Right renal cortex interstitium (tissue), 3 donors: ENCODE measurements at places on chromosomes 5 and 9. TPM values are rescaled to one million over a fixed set of nuclear protein-coding genes. Genes with fewer than 3 reads are reported as not detected.

The FUT7 gene
- polyA plus RNA-seq: not detected

The ST6GALNAC4 gene
- polyA plus RNA-seq: 10.6 TPM

The ANKRD33B gene
- polyA plus RNA-seq: 1.7 TPM

The AK8 gene
- 3.2 TPM for polyA plus RNA-seq

The POLK gene
- 29.8 TPM for polyA plus RNA-seq

The PKD2L2 gene
- polyA plus RNA-seq: 0.26 TPM

The PAPPA gene
- 4.0 TPM for polyA plus RNA-seq

DNA sequence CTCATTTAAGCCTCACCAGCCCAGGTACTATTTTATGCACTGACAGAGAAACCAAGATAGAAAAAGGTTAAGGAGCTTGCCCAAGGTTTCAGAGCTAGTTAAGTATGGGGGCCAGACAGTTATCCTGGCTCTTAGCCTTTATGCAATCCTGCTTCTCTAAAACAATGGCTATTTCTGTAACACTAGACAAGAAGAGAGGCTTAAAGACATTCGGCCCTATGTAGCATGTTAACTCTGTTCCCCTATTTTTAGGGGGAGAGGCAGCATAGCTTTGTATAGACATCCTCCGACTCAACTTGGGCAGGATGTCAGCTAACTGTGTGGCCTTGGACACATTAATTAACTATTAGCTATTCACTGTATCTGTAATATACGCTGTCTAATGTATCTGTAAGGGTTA, 54.6 kb downstream of the LHFPL2 start:
- no peak for DNase-seq

- no peak for DNase-seq
Observed at GRCh38 chr5:139747583-139748504, 47.8 kb upstream of the PSD2 start.

GRCh38 chr5:150374651-150375050, 17.2 kb downstream of the TCOF1 start:
- no peak for DNase-seq

GRCh38 chr9:136626066-136626725, 36.5 kb upstream of the EGFL7 start:
- DNase-seq: no peak

DNA sequence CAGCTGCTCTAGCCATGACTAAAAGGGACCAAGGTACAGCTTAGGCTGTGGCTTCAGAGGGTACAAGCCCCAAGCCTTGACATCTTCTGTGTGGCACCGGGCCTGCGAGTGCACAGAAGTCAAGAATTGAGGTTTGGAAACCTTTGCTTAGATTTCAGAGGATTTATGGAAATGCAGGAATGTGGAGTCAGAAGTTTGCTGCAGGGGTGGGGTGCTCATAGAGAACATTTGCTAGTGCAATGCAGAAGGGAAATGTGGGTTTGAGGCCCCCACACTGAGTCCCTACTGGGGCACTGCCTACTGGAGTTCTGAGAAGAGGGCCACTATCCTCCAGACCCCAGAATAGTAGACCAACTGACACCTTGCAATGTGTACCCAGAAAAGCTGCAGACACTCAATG, 624.9 kb upstream of the FTMT start:
- DNase-seq: no peak

DNA sequence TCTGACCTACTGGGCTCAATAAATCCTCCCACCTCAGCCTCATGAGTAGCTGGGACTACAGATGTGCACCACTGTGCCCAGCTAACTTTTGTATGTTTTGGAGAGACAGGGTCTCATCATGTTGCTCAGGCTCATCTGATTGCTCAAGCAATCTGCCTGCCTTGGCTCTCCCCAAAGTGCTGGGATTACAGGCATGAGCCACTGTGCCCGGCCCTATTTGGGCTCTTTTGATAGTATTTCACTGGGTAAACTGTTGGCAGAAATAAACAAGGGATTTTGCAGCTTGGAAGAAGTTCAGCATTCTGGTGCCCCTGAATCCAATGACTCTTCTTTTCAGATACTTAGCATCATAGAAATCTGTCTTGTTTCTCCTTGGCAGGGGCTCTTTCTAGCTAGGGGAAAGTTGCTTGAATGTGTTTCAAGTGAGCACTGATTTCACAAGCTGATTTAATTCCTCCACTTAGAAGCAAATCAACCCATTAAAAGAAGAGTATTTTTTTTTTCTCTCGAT, 146.8 kb downstream of the PAPPA start:
- no peak for DNase-seq

DNA sequence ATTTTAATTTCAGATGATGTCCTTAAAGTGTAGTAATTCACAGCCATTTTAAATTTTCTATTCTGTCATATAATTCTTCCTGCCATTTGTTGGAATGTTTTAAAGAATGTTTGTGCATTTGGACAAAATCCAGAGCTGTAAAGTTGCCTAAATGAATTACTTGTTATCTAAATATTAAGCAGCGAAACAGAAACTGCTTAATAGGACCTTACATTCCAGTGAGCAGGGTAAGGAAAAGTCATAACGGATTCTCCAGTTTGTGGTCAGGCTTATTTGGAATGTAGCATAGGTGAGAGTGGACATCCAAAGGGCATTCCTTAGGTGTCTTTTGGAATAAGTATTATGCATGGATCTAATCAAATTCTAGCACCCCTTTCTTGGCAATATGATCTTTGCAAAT, 410.4 kb upstream of the PTPRD start:
- DNase-seq: no peak

GRCh38 chr5:134979416-134979815, 11.7 kb downstream of the CATSPER3 start:
- no peak for DNase-seq

DNA sequence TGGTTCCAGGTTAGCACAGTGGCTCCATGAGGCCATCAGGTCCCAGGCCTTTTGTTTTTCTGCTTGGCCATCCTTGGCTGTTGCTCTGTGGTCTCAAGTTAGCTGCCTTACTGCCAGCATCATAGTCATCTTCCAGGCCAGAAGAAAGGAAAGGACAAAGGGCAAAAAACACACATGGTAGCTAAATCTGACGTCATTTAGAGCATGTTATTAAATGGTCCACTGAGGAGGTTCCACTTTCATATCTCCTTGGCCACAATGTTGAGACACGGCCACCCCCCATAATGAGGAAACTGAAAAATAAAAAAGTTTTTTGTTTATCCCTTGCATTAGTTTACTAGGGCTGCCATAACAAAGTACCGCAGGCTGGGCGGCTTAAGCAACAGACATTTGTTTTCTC, 106.4 kb upstream of the NIPBL start:
- DNase-seq: no peak

DNA sequence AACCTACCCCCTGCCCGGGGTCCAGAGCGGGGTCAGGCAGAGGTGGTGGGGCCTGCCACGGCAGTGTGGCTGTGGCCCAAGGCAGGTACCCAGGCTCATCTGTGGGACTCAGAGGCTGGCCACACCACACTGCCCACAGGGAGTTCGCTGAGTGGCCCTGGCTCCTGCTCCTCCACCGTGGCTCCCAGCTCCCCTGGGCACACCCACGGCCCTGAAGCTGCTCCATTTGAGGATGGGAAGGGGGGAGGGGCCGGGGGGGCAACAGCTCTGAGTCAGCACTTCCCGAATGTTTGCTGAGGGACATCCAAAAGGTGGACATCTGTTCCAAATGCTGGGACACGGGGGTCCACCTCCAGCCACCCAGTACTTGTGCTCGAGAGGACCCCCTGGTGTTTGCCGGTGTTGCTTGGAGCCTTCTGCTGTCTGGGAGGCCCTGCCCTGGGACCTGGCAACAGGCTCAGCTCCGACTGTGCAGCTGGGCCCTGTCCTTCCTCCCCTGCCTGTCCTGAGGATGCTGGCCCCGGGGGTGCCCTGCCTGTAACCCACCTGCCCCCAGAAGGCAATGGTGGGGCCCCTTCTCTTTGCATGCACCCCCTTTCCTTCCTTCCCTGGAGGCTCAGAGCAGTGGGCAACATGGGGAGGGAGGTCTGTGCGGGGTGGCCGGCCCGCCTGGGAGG, 2.5 kb upstream of the NRARP start:
- no peak for DNase-seq

DNA sequence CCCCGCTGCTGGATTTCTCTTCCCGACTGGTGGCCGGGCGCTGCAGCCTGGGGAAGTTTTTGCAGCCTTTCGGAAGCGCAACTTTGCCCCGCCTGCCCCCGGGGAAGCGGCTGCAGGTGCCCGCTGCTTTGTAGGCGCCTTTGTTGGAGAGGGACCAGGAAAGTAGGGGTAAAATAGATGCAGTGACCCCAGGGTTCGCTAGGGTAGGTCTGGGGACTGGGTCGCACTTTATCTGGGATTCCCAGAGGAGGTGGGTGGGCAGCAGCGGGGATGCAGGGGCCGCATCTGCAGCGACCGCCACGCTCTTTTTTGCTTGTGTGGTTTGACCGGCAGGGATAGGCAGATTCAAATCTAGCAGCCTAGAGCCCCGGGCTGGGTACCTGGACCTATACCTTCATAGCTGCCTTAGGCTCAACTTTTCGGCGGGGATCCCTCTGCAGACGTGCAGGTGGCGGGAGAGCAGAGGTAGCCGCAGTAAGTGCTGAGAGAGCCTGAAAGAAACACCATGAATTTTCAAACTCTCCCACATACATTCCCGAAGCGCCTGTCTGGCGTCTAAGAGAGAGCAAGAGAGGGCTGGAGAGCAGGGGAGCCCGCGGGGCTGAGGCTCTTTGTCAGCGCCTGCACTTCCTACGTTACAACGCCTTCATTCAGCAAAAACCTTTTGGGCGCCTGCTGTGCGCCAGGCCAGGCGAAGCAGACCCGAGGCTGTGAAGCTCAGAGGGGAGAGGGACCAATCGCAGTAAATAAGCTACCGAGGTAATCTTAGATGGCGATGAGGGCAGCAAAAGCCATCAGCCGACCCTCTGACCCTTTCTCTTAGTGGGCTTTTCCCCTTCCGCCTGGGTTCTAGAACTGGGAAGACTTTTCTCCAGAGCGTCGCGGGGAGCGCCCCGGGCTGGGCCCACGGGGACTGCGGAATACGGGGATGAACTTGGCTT, 642 bp downstream of the SV2C start:
- DNase-seq: no peak

- peak; percentile 37 for DNase-seq
Observed at GRCh38 chr9:104748359-104749031, 1.0 kb downstream of the NIPSNAP3A start.

DNA sequence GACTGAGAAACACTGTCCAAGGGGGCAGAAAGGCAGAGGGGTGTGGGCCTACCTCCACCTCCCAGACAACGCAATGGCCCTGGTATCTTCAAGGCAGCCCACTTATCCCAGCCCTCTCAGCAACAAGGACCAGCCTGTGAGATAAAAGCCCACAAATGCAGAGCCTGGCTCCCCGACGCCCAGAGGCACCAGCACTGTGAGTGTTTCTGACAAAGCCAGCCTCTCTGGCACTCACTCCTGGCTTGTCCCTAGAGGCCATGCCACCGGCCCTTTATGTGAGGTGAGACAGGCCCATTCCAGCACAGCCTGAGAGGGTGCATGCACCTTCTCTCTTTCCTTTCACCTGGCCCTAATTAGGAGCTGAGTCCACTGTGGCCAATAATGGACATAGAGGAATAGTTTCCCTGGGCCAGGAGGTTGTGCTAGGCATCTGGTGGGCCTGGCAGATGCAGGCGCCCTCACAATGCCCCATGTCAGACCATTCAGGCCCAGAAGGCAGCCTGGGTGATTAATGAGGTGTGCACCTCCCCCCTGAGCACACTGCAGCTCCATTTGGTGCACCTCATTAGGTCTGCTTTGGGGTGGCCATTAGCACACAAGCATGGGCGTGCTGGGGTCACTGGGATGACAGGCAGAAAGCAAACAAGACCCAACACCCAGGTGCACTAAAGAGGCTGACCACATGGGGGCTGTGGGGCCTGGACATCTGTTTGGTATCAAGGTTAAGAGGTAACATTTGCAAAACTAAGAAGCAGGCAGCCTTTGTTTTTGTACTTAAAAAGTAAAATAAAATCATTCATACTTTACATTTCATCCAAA, 176.0 kb downstream of the MED10 start:
- no peak for DNase-seq

GRCh38 chr5:113218200-113218599, 216.6 kb downstream of the TSSK1B start:
- DNase-seq: no peak

DNA sequence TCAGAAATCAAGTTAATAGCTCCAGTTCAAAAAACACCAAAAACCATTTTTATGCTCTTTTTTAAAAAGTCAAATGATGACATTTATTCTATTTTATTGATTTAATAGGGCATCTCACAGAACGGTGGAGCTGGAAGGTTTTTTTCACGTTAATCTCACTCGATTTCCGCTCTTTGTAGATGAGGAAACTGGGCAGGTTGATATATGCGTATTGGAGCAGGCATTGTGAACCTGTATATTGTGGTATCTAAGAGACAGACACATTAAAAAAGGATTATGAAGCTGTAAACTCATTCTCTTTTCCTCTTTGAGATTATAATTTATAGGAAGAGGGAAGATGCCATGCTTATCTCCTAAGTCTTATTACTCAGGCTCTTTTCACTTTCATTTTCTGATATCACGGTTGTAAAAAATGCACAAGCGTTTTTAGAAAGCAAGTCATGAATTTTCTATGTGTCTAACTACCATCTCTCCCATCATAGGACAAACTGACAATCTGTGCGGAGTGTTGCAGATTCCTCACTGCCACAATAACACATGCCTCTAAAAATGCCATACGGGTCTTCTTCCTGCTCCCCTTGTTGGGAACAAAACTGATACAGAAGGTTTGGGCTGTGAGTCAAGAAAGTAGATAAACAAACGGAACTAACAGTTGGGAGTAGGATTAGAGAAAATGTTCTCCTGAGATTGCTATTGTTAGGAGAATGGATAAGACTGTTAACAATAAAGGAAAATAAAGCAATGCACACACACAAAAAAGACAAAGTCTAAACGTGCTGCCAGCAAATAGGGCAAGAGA, 1997.7 kb downstream of the MAT2B start:
- DNase-seq: no peak

DNA sequence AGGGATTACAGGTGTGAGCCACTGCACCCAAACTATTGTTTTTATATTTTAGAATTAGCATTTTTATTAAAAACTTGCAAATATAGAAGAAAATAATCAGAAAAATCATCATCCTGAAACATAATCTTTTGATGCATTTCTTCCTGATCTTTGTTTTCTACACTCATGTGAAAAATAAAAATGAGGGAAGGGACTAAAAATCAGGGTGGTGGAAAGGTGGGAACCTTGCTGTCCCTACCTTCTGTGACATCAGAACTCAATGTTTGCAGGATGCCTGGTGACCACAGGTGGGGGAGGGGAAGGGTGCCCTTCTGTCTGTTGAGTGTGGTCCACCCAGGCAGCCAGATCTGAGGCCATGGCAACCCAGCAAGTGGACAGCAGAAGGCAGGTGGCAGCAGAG, at the start of gene SMIM23:
SMIM23 (plus strand) TSS at position 301 of the 400 bp plus-strand sequence; CDS start at position 356, 55 bp downstream.
- no peak for DNase-seq
